KBM-7 (cell line): ENCODE measurements at places on chromosomes 4 and X.

DNA sequence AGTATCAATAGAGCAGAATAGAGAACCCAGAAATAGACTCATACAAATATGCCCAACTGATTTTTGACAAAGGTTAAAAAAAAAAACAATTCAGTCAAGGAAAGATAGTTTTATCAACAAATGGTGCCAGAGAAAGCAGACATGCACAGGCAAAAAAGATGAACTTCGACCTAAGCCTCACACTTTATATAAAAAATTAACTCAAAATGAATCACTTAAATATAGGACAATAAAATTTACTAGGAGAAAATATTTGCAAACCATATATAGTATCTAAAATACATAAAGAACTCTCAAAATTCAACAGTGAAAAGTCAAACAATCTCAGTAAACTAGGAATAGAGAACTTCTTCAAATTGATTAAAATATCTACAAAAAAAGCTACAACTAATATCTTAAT lies 29.7 kb downstream of the HUWE1 start:
- no peak for DNase-seq

DNA sequence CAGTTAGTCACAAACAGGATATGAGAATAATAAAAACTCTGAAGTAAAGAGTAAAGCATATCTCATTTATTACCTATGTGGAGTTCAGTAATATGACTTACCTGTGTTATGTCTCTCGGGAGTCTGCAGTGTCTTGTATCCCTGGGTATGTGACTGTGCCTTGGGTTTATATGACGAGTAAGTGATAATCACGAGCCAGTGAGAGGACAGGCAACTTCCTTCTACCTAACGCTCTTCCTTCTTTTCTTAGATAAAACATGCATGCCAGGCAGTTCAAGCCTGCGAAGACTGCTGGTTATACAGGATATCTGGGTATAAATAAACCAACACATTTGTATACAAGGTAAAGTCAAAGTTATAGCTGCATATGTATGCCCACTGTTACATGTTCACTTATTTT lies at the start of gene HPGDS:
Gene HPGDS, minus strand, starts transcription at position 143 of the 400 bp plus-strand sequence. CDS start 8,207 bp downstream, outside the sequence.
- peak; percentile 50 for DNase-seq

- DNase-seq: no peak
Observed at GRCh38 chr4:166363198-166363597, 490.2 kb downstream of the TLL1 start.

DNA sequence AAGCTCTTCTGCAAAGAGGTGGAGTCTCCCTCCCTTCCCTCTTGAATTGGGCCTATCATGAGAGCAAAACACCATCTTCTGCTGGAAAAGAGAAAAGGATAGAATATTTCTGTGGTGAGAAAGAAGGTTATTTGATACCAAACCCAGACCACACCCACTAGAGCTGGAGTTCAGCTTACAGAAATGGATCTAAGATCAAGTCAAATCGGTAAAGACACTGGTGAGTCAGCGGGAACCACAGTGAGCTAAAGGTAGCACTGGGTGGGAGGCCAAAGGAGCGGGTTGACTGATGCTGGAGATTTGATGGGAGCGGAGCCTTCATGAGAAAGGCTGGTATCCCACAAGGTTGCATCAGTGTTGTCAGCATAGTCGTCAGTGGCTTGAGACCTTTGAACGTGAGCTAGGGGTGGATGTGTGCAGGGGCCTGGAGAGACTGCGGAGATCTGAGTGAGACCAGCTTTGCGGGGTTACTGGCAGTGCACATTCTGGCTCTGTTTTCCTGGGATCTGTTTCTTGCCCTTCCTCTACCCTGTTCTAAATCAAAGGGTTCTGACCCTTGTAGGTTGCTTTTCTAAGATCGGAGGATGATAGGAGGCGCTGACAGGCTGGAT lies 106.4 kb upstream of the SCOC start:
- no peak for DNase-seq

DNA sequence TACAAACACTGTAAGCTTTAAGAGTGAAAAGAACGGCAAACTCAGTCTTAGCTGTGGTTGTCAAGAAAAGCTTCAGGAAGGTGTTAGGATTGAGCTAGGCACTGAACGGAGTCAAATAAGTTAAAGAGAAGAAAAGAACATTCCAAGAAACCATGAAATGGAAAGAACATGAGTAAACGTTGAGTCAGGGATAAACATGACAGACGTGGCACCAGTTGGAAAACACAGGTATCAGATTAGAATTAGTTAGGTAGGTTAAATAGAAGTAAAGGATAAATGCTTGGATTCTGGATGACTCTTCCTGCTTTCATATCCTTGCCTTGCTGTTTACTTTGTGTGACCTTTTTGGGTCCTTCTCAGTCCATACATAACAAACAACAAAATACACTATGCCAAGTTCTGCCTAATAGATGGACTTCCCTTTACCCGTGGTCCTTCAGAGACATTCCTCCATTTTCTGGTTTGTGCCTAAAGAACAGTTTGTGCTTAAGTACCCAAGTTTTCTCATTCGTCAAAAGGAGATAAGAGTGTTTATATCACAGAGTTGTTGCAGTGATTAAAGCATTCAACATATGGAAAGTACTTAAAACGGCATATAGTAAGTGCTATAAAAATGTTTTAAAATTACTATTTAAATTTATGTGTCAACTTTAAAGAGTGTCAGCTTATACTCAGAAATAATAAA lies 446.9 kb downstream of the TMA16 start:
- no peak for DNase-seq

- DNase-seq: no peak
Observed at GRCh38 chrX:15055146-15055930, 182.1 kb downstream of the MOSPD2 start.

GRCh38 chrX:38890326-38890725 lies 89.1 kb downstream of the MID1IP1 start:
- DNase-seq: no peak

- no peak for DNase-seq
Observed at GRCh38 chr4:86152454-86152853, 207.4 kb downstream of the MAPK10 start.

- DNase-seq: no peak
Observed at GRCh38 chrX:48934581-48935300, 15.9 kb upstream of the PIM2 start.

- DNase-seq: no peak
Observed at GRCh38 chr4:56208103-56208502, 179.2 kb downstream of the AASDH start.

- no peak for DNase-seq
Observed at GRCh38 chr4:152368001-152368400, 167.9 kb downstream of the FBXW7 start.

- peak; percentile 47 for DNase-seq
Observed at GRCh38 chrX:114162068-114162735, 421.7 kb upstream of the HTR2C start.

DNA sequence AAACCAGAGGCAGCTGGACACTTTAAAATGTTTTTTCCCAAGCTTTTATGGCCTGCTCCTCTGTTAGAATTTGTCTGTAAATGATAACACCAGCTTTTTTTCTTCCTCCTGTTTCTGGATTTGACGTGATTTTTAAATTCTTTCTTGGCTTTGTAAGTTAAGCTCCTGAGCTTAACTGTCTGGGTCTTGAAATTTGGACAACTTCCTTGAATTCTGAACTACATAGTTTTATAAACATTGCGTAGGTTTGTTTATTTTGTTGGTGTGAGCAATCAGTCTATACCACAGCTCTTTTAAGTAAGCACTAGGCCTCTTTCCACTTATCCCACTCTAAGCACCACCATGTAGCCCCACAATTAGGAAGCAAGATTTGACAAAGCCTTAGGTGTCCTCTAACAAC lies 144.4 kb upstream of the GUCY1A1 start:
- DNase-seq: no peak

- DNase-seq: no peak
Observed at GRCh38 chrX:108875548-108875947, 139.2 kb upstream of the IRS4 start.

DNA sequence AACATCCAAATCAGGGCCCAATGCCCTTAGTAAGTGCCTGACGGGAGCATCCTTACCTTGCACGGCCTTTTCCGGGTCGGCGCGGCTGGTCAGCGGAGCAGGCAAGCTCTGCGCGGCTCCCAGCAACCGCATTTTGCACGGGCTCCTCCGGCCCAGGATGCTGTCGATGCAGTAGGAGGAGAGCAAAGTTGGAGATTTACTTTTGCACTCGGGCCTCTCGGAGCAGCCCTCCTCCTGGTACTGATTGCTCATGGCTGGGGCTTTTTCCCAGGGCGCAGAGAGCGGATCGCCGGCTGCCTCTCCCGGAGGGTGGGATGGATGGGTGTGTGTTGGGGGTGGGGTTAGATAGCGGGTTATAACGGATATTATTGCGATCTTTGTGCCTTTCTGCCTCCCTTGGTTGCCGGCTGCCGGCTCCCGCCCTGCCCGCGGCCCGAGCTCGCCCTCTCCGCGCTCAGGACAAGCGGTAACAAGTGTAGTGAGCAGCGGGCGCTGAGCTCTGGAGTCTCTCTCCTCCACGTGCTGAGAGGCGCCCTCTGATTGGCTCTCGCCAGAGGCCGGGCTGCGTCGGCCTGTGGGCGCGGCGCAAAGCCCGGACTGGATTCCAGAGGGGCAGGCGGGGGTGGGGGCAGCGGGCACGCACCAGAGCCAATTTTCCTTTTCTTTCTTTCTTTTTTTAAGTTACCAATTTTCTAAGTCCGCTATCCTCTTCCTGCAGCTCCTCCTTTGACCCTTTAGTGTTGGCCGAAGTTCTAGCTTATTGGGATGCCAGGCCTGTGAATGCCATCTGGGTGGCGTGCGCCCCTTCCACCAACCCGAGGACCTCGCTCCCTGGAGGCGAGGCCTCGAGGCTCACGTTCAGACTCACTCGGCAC lies at the start of gene ARX:
Gene ARX, minus strand, starts transcription at position 480 of the 875 bp plus-strand sequence. Its CDS starts 228 bp downstream, at position 252.
- no peak for DNase-seq

DNA sequence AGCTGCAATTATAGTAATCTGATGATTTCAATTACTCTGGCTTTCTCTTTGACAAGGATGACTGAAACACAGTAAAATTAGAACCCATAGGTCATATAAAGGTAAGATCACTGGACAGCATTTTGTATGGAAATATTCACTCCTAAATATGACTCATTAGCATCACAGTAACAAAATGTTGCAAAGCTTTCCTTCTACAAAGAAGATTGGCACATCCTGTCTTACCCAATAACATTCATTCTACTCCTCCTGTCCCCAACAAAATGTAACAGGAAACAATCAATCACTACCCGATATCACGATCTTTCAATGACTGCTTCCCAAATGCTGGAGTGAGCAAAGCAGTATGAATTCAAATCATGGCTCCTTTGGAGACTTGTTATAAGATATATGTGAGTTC lies 95.3 kb downstream of the FANCB start:
- DNase-seq: no peak

GRCh38 chr4:55444827-55445226 lies 49.1 kb downstream of the TMEM165 start:
- DNase-seq: peak; percentile 12

DNA sequence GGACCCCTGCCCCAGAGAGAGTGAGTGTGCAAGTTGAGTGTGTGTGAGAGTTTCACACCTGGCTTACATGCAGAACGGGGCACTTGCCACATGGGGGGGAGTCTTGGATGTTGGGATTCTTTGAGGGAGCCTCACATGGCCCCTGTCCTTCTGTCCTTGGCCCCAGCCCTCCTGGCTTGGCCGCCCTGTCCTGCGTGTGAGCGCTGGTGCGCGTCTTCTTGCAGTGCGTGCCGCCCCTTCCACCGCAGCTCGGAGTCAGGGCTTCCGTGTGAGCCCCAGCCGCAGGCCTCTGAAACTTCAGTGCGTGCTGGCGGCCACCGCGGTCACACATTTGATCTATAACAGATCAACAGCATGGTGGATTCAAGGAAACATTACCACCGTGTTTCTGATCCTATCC lies 30.1 kb upstream of the HGFAC start:
- no peak for DNase-seq

GRCh38 chrX:112254896-112255295 lies 172.3 kb upstream of the TRPC5 start:
- DNase-seq: no peak

DNA sequence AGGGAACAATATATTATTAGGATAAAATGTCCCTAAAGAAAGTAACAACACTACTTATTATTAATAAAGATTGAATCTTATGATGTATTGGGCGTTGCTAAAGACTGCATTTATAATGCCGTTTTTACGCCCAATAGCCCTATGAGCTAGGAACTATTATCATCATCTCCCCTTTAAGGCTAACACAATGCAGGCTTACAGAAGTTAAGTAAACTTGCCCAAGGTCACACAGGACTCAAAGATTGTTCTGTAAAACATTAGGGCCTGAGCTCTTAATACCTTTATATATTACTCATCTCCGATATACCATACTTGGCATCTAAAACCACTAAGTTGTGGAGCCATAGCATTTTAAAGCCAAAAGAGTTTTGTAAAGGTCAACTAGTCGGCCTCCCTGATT lies 149.5 kb downstream of the FAM13A start:
- DNase-seq: no peak
